ENCODE measurements at places on chromosomes 2 and 18.

- DNase-seq: peak; percentile 63
Observed at GRCh38 chr2:24049485-24050021, at the start of gene FKBP1B. FKBP1B (plus strand) TSS chr2:24049741; CDS start chr2:24049850, 109 bp downstream.

DNA sequence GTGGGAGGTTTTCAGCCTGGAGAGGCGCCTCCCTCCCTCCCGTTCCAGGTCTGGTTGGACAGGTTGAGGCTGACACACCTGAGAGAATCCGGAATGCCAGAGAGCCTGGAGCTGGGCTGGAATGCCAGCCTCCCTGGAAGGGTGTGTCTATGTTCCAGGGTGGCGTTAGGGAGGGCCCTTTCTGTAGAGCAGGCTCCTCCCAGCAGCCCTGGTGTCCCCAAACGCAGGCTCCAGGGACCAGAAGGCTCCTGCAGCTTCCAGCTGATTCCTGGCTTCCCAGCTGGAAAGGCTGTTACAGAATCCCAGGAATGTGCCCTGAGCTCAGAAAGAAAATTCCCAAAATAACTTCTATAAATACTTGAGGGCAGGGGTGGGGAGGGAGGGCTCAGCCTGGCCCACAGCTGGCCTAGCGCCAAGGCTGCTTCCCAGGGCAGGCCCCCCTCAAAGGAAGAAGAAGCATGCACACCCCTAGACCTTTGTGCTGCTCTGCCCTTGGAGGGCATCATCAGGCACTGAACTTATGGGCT is 85.4 kb downstream of the STPG4 start:
- DNase-seq: no peak

DNA sequence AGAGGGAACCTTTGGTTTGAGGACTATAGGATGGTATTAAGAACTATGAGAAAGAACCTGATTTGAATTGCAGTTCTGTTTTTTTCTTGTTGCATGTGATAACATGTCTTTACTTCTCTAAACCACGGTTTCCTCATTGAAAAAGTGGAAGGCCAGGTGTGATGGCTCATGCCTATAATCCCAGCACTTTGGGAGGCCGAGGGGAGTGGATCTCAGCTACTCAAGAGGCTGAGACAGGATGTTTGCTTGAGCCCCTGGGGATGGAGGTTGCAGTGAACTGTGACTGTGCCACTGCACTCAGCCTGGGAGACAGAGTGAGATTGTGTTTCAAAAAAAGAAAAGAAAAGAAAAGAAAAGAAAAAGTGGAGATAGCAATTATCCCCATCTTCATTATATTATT is 32.3 kb downstream of the SCN9A start:
- DNase-seq: peak; percentile 53

- DNase-seq: no peak
Observed at GRCh38 chr2:70531419-70532086, 22.1 kb downstream of the TGFA start.

DNA sequence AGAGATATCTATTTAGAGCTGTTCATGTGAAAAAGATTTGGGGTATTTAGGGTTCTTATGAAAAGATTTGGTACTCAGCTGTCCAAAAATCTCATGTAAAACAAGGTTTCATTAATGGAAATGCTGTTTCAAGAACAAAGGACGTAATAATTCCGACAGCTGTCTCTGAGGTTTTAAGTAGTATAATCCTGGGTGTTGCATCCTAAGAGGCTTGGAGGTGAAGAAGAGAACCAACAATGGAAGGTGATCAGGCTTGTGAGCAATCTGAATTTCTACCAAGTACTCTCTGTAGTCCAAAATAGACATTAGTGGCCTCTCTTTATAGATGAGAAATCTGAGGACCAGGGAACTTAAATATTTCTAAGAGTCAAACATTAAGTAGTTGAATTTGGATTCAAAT is 205.1 kb downstream of the BABAM2 start:
- no peak for DNase-seq

GRCh38 chr2:226020956-226021355 is 621.4 kb downstream of the NYAP2 start:
- no peak for DNase-seq

DNA sequence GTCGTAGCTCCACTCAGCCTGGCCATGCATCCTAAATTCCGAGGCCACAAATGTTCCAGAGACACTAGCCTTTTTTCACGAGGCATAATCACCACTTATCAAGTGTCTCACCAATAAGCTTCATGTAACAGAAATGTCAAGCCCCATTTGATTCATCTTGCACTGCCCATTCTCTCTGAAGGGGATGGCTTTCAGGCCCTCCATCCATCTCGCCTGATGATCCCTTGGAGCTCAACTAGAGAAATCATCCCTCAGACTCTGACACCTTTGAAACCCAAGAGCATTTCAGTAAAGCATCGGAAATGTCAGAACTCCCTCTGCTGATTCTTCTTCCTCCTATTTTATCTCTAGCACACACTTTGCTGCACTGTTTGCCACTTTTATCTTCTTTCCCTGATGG is 91.7 kb downstream of the DCC start:
- DNase-seq: no peak

- DNase-seq: no peak
Observed at GRCh38 chr2:117763804-117764203, 50.7 kb upstream of the DDX18 start.

GRCh38 chr2:127138281-127138680 is 31.3 kb upstream of the BIN1 start:
- no peak for DNase-seq

DNA sequence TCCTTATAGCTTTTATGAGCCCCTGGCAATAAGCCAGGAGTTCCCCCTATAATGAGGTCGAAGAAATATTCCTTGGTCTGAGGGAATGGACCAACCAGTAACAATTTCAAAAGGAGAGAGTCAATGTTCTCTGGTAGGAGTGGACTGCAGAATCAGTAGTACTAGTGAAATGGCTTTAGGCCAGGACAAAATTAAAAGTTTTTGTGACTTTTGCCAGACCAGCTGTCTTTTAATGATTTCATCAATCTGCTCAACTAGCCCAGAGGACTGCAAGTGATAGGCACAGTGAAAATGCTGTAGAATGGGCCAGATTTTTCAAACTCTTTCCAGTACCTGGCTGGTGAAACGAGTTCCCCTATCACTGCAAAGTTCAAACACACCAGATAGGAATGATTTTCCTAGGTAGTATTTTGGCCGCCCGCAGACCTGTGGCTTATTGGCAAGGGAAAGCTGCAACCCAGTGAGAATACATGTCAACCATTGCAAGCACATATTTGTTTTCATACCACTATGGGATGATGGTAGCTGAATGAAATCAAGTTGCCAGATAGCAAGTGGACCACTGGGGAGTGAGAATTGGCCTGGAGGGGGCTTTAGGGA is 45.5 kb downstream of the CERS6 start:
- DNase-seq: no peak

- no peak for DNase-seq
Observed at GRCh38 chr2:12335131-12335530, 381.6 kb upstream of the TRIB2 start.

- no peak for DNase-seq
Observed at GRCh38 chr2:238154570-238154969, 4.2 kb upstream of the ERFE start.

- no peak for DNase-seq
Observed at GRCh38 chr2:172336681-172337080, 90.7 kb upstream of the ITGA6 start.

DNA sequence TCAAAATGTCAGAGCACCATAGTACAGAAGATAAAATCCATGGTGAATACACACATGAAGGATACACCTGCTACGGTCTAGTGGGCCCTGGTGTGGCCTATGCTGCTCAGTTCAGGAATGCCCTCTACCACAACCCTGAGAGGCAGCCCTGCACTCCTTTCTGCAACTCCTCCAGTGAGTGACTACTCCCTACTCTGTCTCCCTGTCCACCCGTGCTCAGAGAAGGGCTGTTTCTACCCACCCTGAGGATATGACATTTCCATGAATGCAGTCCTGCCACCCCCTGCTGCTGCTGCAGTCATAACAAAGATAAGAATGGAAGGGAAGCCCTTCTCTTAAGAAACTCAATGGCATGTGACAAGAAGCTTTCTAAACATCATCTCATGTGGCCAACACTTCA is 137.0 kb downstream of the EN1 start:
- DNase-seq: no peak

DNA sequence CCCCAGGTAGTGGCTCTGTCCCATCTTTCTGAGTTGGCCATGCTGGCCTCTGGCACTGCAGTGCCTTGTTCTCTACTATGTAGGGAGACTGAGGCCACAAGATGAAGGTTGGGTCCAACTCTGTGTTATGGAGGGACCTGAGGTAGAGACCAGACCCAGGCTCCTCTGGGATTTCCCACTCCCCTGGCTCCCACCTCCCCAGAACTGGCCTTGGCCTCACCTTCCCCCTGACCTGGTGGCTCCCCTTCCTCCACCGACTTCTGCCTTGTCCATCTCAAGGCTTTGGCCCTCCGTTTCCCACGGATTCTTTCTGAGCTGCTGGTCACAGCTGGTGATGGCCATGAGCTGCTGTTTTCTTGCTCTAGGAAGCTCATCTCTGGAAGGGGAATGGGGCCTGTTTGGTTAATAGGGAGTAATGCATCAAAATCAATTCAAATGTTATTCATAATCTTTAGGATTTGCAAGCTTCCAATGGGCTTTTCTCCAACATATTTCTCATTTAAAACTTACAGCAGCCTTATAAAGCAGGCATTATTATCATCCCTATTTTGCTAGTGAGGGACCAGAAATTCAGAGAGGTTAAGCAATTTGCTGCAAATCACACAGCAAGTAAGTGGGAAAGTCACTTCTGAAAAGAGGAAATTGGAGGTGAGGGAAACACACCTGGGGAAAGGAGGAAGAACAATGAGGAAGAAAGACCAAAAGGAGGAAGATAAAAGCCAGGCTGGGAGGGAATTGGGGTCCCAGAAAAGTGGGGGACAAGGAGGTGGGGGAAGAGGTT is 887 bp downstream of the PRKAG3 start:
- DNase-seq: no peak

- no peak for DNase-seq
Observed at GRCh38 chr18:7369006-7369405, 138.1 kb downstream of the LRRC30 start.

GRCh38 chr18:59516356-59517155 is 157.5 kb upstream of the LMAN1 start:
- DNase-seq: no peak

DNA sequence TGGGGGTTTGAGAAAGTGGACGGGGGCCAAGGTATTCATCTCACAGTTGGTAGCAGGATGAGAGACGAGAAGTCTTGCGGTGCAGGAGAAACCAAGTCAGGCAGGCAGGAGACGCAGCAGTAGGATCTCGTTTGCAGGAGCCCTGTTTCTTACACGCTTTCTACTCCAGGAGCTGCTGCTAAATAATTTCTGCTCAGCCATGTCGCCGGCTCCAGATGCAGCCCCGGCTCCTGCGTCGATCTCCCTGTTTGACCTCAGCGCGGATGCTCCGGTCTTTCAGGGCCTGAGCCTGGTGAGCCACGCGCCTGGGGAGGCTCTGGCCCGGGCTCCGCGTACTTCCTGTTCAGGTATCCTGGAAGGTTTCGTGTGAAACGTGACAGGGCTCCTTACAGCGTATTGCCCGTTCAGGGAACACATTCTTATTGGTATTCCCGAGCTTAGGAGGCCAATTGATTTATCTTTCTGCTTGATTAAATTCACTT is 494 bp downstream of the ANKZF1 start:
- no peak for DNase-seq

DNA sequence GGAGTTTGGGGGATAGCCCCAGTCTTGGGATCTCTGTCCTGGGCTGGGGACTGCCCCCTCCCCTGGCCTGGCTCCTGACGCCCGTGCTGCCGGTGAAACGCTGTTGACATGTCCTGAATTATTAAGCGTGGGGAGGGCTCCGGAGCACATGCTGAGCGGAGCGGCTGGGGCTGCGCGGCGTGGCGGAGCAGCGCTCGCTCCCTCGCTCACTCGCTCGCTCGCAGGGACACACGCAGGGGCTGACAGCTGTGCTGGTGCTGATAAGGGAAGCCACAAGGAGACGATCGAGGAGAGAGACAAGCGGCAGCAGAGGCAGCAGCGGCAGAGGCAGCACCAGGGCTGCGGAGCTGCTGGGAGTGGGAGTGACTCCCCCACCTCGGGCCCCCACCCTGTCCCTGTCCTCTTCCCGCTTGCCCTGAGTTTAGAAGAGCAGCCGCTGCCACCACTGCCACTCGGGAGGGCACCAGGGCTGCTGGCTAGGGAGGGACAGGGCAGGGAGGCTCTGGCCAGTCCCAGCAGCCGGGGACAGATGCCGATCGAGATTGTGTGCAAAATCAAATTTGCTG is at the start of gene ASIC4:
Gene ASIC4, plus strand, starts transcription at position 287 of the 566 bp plus-strand sequence. Its CDS starts 243 bp downstream, at position 530.
- DNase-seq: no peak

GRCh38 chr2:233479616-233480489 is 86.7 kb downstream of the USP40 start:
- no peak for DNase-seq

DNA sequence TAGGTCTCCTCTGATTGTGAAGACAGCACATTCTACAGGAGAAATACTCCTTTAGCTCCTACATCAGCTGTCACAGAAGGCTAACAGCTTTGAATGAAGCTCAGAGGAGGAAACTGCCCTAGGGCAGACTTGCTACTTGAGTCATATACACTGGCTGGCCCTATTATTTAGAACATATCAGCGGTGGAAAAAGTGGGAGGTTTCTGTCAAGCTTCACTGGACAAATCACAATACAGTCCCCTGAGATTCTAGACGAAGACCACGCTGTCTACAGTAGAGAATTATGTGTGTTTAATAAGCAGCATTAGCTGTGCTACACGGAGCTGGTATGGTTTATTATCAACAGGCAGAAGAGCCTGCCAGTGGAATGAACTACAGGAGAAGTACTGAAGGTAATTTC is 230.9 kb upstream of the FSIP2 start:
- peak; percentile 85 for DNase-seq

DNA sequence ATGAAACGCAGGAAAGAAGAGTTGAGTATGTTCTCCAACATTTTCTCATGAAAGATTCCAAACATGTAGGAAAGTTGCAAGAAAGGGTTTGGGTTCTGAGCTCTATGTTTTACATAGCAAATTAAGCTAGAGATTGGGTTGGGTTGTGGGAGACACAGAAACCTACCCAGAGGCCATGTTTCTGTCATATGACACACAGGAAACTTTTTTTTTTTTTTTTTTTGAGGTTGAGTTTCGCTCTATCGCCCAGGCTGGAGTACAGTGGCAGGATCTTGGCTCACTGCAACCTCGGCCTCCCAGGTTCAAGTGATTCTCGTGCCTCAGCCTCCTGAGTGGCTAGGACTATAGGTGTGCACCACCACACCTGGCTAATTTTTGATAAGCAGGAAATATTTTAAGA is 57.6 kb downstream of the DOCK10 start:
- no peak for DNase-seq

- DNase-seq: no peak
Observed at GRCh38 chr2:46332686-46333281, 35.6 kb downstream of the EPAS1 start.
